ENCODE measurements at places on chromosomes 2 and 18.
A peak's percentile ranks its signal among the peaks of the same experiment; 100 is the strongest.

- no peak for DNase-seq
These were observed 793.8 kb upstream of the FSHR start for GRCh38 chr2:49948091-49948490.

- peak; percentile 46 for DNase-seq
These were observed 206.5 kb upstream of the TCF4 start for GRCh38 chr18:55794288-55795052.

DNA sequence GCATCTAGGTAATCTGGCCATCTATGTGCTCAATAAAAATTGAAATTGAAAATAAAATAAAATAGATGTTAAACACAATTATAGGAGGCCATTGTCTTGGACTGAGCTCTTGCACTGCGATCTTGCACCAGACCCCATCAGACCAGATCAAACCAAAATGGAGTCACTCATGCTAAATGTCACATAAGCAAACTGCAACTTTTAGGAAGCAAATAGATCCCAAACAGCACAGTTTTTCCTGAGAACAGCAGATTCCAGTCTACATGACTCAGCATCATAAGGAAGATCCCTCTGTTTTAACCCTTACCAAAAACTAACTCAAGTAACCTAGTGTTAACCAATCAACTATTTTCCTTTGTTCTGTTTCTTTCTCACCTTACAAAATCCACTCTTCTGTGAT is 57.7 kb upstream of the LRP1B start:
- no peak for DNase-seq

GRCh38 chr2:77797088-77797487 is 274.9 kb upstream of the LRRTM4 start:
- no peak for DNase-seq

DNA sequence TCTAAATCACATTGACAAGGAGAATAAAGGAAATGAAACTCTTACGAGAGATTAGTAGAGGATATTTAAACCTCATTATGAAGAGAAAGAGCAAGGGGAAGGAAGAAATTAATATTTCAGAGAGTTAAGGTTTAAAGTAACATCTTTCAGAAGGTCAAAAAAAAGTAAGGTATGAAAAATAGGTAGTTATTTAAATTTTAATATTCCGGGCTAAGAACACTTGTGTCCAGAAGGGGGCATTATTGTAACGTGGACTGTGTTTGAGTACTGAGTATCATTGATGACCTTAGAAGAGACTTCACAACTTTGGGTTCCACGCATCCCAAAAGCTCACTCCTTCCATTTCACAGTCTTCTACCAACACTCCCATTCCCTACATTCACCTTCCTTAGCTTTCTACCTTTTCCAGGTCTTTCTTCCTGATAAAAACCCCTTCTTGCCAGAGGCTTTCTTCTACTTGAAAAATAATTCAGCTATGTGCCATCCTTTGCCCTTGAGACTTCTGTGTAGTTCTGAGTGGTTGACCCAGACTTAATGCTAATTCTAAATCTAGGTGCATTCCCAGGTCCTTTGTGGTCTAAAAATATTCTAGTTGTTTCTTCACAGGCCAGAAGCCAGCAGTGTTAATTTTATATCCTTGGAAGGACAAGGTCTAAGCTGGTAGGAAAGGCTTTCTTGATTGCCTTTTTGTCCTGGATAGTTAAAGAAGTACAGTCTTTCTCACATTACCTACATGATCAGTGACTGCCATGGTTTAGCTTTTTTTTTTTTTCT is 16.5 kb downstream of the DYNC1I2 start:
- peak; percentile 32 for DNase-seq

DNA sequence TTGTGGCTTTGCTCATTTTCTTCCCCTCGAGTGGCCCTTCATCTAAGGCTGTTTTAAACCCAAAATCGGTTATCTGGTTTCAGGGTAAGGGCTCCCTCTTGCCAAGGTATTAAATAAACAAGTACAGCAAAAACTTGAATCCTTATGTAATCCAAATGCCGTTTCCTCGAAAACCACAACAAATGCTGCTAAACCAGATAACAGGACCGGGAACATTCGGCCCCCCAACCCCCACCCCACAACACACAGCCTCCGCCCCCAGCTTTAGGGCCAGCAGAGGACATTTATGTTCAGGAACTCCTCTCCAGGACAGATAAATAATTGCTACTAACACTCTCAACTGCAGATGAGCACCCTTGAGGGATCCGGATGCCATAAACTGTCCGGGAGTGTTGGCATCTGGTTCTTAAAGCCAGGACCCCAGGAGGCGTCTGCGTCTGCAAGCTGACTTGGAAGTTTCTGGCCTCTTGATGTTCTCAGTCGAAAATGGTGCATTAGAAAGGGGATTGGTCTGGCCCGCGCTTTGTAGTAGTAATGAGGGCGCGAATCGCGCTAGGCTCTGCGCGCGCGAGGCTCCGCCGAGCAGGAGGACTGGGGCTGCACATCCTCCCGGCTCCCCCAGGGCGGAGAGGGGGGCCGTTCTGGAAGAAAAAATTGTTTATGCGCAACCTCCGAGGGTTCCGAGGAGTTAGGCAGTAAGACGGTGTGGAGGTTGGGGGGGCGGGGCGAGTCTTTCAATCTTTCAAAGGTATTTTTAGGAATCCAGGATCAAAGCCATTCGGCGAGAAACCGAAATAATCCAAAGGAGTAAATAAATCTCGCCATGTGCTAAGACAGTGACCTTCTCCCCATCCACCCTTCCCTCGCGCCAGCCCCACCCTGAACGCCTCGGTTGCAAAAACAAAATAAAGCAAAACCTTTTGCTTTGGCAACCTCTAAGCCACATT is 3.9 kb upstream of the ID2 start:
- DNase-seq, result peak; percentile 72

DNA sequence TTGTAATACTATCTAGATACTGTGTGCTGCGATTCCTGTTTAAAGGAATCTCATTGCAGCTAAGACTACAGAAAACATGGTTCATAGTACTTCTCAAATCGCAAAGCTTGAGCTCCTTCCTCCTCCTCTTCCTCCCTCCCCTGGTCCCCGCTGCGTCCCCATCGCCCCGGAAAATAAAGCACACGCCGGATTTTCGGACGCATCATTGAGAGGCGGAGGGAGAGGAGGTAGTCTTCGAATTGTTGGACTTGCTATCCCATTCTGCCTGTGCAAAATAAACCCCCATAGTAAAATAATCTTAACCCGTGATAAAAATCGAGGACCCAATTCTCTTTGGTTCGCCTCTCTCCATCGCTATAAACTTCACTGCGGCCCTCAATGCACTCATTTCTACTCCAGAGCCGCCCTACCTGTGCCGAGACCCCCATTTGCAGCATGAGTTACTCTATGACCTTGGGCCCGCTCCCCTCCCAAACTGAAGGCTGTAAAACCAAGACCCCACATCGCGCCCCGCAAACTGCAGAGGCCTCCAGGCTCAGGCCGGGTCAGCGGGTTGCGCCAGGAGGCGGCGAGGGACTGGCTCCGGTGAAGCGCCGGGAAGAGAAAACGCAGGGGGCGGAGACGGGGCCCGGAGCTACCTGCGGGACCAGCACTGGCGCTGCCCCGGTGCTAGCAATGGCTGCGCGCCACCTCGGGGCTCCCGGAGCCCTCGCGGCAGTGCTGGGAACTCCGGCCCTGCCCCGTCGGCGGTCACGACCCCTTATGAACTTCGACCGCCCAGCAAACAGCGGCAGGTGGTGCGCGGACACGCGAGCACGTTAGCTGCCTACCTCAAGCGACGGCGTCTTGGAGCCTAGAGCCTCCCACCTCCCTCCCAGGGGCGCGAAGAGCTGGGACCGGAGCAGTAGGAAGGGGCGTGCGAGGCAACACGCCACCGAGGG is 649 bp downstream of the ESCO1 start:
- DNase-seq, result peak; percentile 7

GRCh38 chr18:74290021-74290420 is 1.7 kb downstream of the CYB5A start:
- DNase-seq, result no peak

GRCh38 chr18:55845221-55845620 is 257.2 kb upstream of the TCF4 start:
- DNase-seq, result no peak

- DNase-seq, result peak; percentile 70
These were observed 57.4 kb downstream of the ADI1 start for GRCh38 chr2:3461801-3462492.

DNA sequence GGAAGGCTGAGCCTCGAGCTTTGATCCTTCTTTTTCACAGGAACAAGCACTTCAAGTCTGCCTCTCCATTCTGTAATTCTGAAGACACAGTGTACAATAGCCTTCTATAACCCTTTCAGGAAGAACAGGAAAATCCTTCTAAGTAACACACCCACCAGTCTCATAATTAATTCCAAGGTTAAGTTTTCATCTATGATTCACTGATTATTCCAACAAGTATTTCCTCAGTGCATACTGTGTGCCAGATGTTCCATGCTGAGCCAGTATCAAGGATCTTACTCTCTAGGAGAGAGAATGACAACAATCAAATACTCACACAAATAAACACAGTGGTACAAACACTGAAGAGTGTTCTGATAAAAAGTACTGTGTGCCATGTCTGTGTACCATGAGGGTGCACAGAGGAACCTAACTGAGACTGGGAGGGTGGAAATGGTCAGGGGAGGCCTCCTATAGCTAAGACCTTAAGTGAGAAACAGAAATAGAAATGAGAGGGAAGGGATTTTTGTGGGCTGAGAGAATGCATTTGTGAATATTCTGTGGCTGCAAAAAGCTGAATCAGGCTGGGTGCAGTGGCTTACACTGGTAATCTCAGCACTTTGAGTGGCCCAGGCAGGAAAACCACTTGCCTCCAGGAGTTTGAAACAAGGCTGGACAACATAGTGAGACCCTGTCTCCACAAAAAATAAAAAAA is 7.3 kb upstream of the MTLN start:
- DNase-seq, result peak; percentile 76

DNA sequence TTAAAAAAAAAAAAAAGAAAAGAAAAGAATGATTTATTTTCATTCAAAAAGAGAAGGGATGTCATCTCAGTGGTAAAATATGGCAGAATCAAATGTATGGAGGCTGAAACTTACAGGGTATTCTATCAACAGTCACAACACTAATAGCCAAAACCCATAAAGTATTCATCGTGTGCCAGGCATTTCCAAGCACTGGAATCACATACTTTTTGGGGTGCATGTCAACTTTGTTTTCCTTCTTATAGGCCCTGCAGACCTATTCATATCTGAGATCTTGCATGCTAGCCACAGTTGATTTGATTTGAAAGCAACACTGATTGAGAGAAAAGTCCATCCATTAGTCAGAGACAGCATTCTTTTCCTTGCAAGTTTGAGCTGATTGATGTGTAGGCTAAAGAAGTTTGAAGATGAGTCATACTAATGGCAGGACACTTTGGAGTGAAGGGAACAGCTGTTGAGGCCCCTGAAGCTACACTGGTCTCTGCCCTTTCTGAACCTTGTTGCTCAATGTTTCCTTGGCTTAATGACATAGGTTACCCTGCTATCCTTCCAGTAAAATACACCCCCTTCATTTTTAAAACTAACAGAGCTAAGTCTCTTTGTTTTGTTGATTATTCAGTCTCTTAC is 22.0 kb downstream of the KATNAL2 start:
- peak; percentile 56 for DNase-seq

- DNase-seq, result peak; percentile 79
These were observed 124.9 kb downstream of the RDH14 start for GRCh38 chr2:18435426-18436037.

DNA sequence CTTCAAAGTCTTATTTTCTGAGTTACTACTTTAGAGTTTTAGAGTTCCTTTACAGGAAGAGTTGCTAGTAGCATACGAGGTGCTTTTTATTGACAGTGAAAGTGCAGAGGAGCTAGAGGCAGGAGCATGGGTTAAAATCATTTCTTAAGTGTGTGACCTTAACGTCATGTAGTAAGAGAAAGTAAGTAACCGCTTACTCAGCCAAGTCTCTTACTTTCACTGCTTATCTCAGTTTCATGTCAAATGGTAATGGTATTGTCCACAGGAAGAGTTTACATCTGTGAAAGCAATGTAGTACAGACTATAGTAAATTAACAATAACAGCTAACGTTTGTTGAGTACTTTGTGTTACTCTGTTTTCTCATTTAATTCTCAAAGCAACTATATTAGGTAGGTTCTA is 12.6 kb downstream of the NDUFAF7 start:
- DNase-seq, result no peak

- DNase-seq, result peak; percentile 12
These were observed 22.6 kb downstream of the GREB1L start for GRCh38 chr18:21264651-21265050.

- no peak for DNase-seq
These were observed 286.6 kb downstream of the MYT1L start for GRCh38 chr2:2044269-2045057.

- no peak for DNase-seq
These were observed 19.2 kb upstream of the XPO1 start for GRCh38 chr2:61557381-61557780.

- no peak for DNase-seq
These were observed 30.7 kb upstream of the MARCO start for GRCh38 chr2:118911166-118911856.

DNA sequence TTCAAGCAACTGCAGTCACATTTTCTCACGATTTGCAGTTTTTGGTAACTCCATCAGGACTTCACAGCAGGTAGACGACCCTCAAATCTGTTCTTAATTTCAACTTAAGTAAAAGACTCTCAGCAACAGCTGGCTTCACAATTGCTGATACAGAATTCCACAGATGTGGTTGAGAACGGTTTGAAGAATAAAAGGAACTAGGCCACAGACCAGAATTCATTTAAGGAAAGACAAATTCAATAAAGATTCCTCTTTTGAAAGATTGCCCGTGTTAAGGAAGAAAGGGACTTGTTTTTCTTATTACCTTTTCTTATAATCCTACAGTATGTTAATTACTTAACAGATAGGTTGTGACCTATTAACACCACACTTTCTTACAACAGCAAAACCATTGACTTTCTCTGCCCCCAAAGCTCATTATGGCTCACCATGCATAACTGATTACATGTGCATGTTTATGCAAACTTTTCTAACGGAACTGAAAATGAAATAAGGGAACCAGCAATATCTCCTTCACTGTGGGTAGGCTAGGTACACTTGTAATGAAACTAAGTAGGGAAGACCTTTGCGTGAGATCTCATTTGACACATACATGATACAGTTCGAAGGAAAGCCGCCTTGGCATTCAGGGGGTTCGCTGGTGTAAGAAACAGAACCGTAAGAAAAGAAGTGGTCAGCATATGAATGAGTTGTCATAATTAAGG is 4.7 kb upstream of the ZNF516 start:
- DNase-seq, result no peak

DNA sequence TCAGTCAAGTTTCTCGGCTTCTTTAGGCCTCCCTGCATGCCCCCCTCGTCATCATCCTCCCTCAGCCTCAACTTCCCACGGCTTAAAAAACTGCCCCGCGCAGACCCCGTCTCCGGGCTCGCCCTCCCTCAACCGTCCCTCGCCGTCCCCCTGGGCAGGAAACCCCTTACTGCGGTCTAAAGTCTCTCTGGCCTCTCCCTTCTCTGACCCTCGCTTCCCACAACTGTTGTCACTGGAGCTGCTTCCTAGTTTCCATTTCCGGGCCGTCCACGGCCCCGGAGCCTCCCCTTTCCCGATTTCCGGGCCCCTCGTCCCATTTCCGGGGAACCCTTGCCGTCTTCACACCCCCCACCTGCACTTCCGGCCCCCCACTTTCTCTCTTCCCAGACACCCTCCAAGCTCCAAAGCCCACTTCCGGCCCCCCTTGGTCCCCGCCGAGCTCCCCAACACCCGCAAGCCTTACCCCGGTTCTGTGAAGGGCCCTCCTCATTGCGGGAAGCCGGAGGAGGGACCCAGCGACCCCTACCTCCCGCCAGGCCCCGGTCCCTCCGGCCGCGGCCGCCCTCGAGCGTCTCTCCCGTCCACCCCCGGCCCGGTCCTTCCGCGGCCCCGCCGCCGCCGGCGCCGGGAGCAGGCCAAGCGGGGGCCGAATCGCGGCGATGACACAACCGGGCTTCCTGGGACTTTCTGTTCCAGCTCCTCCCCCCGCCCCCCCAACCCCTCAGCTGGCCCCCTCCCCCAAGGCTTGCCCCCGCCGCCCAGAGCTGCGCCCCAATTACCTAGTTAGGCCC is 513 bp downstream of the TRIP12 start:
- DNase-seq, result peak; percentile 42

All from astrocyte of the spinal cord (primary cell).